ENCODE measurements at places on chromosomes 13 and 19.

DNA sequence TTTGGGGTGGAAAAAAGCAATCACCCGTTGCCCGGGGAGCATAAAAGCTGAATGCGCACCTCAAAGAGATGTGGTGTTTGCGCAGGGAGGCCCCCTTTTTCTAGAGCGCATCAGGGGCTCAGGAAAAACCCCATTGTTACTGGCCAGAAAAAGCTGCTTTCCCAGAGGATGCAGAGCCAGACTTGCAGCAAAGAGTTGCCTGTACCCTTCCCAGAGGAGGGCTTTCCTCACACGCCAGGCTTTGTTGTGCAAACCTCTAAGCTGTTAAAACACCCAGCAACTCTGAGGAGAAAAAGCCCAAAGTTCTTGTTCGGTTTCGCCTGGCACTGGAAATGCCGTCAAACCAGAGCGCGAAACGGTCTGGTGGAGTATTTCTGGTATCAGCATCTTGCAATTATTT is 29.3 kb downstream of the GSX1 start:
- DNase-seq = no peak

- DNase-seq = no peak
Measured at GRCh38 chr19:30593356-30593755, 221.2 kb downstream of the ZNF536 start.

DNA sequence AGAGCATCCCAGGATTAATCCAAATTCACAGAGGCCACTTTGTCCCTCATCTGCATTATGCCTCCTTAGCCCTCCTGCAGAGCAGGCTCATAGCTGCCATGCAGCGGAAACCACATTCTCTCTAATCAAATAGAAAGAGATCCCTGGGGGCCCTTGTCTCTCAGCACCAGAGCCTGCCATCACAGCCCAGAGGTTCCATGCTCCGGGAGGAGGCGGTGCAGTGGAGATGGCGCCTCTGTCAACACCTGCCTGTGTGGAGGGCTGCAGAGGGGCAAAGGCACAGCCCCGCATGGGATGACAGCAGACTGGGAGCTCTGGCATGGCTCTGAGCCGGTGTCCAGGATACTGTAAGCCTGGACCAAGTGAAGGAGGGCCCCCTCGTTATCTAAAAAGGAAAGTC is 111.3 kb downstream of the SLC7A1 start:
- no peak for DNase-seq

DNA sequence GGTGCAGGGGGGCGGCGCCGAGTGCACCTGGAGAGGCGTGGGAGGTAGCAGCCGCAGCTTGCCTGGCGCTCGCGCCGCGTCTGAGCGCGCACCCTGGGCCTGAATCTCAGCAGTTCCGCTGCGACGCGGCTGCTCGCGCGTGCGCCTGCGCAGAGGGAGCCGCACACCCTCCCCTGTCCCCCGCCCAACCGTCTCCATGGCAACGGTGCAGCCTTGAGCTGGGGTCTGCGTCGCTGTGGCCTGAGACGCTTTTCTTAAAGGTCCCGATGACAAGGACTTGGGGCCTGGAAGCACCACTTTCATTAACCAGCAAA is at the start of gene PNMA8B:
PNMA8B (minus strand) TSS at position 82 of the 314 bp plus-strand sequence. CDS start 402 bp downstream, outside the sequence.
- no peak for DNase-seq

DNA sequence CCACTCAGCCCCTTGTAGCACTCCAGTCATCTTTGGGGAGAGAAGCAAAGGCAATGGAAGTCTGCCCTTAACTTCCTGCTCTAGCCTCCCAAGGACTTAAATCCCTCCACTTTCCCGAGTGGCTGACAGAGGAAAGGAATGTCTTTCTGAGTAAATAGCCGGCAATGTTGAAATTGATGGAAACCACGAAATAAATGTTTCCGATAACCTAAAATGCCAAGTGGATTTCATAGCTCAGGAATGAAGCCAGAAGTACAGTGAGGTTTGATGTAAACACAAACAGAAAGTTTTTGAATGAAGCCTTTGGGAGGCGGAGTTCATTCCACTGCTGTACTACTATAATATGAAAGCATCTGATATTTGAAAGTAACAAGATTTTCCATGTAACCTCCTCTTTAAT is 14.0 kb upstream of the TBC1D4 start:
- DNase-seq = no peak

- DNase-seq = no peak
Measured at GRCh38 chr13:94454906-94455305, 24.6 kb downstream of the DCT start.

GRCh38 chr13:94433055-94433961 is 46.2 kb downstream of the DCT start:
- no peak for DNase-seq

- DNase-seq = no peak
Measured at GRCh38 chr13:23848646-23849141, 40.5 kb downstream of the MIPEP start.

DNA sequence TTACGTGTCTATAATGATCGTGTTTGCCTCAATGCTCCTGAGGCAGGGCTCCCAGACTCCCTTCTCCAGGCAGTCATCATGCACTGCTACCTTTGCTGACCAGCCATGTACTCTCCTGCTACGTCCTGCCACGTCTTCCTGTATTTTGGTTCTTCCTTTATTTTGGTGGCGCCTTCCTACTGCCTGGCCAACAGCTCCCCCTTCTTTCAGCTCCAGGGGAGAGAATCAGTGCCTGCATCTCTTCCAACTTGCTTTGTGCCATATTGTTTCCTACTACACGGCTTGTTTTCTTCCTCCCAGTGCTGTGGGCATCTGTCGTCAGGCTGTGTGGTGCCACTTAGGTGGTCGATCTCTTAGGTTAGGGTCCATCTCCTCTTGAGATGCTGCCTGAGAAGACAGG is 96.2 kb downstream of the FGF9 start:
- DNase-seq = no peak

- no peak for DNase-seq
Measured at GRCh38 chr13:43763143-43763759, 23.5 kb downstream of the ENOX1 start.

GRCh38 chr19:17614476-17614875 is 59.0 kb downstream of the COLGALT1 start:
- no peak for DNase-seq

DNA sequence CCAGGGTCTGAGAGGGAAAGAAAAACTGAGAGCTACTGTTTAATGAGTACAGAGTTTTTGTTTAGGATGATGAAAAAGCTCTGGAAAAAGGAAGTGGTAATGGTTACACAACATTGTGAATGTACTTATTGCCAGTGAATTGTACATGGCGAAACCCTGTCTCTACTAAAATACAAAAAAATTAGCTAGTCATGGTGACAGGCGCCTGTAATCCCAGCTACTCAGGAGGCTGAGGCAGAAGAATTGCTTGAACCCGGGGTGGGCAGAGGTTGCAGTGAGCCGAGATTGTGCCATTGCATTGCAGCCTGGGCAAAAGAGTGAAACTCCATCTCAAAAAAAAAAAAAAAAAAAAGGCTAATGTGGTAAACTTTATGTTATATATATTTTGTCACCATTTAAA is 96.3 kb downstream of the VWA8 start:
- no peak for DNase-seq

- DNase-seq = no peak
Measured at GRCh38 chr19:40139533-40140287, 49.0 kb upstream of the ZNF780A start.

DNA sequence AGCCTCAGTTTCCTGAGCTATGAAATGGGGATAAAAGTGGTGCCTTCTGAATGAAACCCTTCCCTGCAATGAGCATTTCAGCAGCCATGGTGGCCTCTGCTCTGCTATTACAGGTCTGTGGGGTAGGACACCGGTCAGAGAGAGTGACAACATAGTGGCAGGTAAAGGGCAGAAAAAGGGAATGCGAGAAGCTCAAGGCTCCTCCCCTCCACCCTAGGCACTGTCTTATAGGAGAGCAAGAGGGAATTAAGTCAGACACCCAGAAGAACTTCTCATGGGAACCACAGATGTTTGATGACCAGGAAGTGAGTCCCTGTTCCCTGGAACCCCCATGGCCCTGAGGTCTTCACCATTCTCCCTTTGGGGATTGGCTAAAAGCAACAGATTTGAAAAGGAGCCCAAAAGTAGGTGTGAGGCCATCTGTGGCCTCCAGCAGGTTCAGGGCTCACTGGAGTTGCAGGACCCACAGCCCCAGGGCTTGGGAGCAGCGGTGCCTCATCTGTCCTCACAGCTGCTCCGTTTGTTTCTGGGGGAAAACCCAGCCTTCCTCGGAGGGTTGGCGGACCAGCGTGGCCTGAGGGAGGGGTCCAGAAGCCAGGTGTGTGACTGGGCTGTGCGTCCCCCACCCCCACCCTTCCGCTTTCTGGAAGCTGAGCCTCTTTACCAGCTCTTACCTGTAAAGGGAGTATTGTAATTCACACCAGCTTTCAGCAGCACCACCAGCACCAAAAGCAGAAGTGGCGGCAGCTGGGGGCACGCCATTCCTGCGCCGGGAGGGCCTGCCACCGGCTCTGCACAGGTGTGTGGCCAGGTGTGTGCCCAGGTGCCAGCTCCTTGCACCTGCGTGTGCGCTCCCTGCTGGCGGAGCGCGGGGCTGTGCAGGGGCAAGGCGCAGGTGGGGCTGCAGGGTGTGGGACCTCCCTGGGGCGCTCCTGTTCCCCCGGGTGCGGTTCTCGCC is 19.4 kb downstream of the IQCN start:
- DNase-seq = no peak

GRCh38 chr13:47036294-47037008 is 139.6 kb upstream of the HTR2A start:
- DNase-seq = no peak

- no peak for DNase-seq
Measured at GRCh38 chr13:22060187-22060586, 389.3 kb downstream of the FGF9 start.

DNA sequence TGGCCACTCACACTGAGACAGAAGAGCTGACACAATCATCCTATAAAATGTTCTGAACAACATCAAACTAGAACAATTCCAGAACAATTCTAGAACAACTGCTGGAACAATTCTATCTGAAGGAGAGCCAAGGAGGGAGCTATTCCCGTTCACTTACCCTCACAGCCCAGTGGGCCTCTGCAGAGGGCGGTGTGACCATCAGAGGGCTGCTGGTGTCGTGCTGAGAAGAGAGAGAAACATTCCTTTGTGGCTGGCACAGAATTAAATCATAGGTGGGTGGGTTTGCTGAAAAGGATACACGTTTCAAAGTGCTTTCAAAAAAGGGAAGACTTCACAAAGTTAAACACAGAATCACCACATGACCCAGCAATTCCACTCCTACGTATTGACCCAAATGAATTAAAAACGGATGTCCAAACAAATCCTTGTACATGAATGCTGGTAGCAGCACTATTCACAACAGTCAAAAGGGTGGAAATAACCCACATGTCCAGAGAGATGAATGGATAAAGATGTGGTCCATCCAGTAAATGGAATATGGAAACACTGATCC is 34.9 kb downstream of the EPS15L1 start:
- no peak for DNase-seq

GRCh38 chr13:109630271-109630670 is 156.1 kb downstream of the IRS2 start:
- no peak for DNase-seq

DNA sequence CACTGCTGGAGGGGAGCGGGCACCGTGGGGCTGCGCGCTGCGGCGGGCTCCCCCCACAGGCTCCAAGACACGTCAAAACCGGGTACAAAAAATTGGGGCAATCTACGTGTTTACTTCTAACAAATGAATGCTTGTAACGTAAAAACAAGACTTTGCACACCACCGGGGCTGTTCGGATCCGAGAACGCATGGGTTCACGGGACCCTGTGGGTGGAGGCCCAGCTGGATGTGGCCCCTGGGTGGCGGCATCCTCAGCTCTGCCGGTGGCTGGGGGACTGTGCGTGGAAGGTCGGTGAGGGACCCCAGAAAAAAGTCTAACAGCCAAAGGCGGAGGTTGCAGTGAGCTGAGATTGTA is 10.3 kb upstream of the SLC7A10 start:
- no peak for DNase-seq

- DNase-seq = no peak
Measured at GRCh38 chr19:10043286-10043927, 30.1 kb downstream of the RDH8 start.

DNA sequence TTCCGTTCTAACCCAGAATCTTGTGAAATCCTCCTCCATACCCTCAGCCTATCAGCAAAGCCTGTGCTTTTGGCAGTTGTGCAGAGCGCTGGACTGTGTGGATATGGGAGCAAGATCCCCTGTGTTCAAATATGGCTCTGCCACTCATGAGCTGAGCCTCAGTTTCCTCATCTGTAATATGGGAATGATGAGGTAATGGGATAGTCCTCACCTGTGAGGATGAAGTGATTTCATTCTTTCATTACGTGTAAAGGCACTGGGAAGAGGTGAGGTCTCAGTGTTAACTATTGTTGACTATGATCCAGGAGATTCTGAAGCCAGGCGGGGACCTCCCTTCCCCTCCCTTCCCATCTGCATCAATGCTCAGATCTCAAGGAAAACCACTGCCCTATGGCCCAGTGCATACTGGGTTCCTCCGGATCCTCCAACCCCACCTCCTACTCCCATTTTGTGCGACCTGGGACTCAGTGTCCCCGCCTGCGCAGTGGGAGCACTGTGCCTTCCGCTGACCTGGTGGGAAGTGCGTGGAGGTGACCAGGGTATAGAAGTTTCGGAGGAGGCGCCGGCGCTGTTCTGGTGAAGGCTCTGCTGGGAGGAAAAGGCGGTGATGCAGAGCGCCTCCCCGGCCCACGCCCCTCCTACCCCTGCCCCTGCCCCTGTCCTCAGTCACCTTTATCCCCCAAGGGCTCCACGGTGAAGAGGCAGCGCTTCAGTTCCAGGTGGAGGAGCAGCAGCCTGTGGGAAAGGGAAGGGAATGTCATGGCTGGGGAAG is 5.0 kb downstream of the FUZ start:
- DNase-seq = no peak

DNA sequence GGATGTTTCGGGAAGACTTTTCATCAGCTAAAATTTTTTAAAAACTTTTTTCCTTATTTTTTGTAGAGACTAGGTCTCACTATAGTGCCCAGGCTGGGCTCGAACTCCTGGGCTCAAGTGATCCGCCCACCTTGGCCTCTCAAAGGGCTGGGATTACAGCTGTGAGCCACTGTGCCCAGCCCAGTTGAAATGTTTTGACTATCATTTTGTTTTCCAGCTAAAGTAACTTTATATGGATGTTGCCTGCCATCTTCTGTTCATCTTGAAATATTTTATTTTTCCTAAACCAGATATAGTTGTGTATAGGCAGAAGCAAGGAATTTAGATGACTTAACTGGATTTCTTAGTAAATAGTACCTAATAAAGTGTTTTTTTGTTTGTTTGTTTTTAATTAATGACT is 7.0 kb downstream of the CAB39L start:
- no peak for DNase-seq

DNA sequence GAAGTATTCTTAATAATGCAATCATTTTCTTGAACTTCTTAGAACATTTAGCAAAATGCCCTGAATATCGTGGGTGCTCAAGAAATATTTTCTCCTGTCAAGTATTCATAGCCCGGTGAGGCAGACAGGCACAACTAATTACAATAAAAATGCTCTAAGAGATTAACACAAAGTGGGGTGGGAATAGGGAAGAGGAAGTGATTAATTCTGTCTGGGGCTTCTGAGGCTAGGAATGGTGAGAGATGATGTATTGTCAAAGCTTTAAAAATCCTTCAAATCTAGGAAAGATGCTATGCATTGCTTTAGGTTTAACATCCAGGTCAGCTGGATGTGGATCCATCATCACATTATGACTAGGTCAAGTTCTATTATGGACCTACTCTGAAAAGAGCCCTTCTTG is 66.9 kb upstream of the POSTN start:
- DNase-seq = no peak

- no peak for DNase-seq
Measured at GRCh38 chr13:108419768-108420167, 150.2 kb downstream of the TNFSF13B start.
